ENCODE measurements at places on chromosomes 11 and 22. TPM values are rescaled to one million over a fixed set of nuclear protein-coding genes. Genes with fewer than 3 reads are reported as not detected.
A peak's percentile ranks its signal among the peaks of the same experiment; 100 is the strongest.

TRIM6 gene
- total RNA-seq: not detected

- H3K36me3 ChIP-seq: no peaks in the 10 kb centered on the region
- no peaks in the 10 kb centered on the region for H3K27me3 ChIP-seq
- H3K27ac ChIP-seq: no peak overlapping the region
- no peaks in the 10 kb centered on the region for H3K4me1 ChIP-seq
- no peak for DNase-seq
- no peak overlapping the region for H3K4me3 ChIP-seq
Observed at GRCh38 chr11:103397369-103397768, 288.1 kb downstream of the DYNC2H1 start.

GRCh38 chr11:5922749-5923426 is 19.2 kb upstream of the OR56A3 start:
- DNase-seq: no peak

GRCh38 chr11:12251666-12252560 is 125.5 kb upstream of the PARVA start:
- no peaks in the 10 kb centered on the region for H3K27me3 ChIP-seq
- H3K27ac ChIP-seq: no peak overlapping the region
- no peak overlapping the region for H3K4me3 ChIP-seq
- H3K4me1 ChIP-seq: no peaks in the 10 kb centered on the region
- no peak for DNase-seq

DNA sequence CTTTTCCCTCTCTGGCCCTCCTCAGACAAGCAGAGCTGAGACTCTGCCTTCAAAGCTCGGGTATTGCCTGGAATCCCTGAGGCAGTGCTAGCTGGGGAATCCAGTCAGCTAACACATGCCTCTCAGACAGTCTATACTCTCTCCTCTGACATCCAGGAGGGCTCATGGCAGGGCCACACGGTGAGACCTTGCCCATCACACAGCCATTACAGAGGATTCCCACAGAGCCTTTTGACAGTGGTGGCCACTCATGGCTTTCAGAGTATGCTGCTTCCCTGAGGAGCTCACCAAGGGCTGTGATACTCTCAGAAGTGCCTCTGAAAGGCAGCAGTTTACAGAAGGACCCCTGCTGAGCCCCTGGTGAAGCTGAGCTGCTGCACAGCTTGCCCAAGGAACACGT is 165.3 kb downstream of the RRAS2 start:
- H3K27ac ChIP-seq: no peak overlapping the region
- no peaks in the 10 kb centered on the region for H3K4me1 ChIP-seq
- no peaks in the 10 kb centered on the region for H3K27me3 ChIP-seq
- H3K36me3 ChIP-seq: peaks cover 3% of the 10 kb centered on the region
- no peak overlapping the region for H3K4me3 ChIP-seq

MRGPRX4 gene
- not detected for total RNA-seq

DNA sequence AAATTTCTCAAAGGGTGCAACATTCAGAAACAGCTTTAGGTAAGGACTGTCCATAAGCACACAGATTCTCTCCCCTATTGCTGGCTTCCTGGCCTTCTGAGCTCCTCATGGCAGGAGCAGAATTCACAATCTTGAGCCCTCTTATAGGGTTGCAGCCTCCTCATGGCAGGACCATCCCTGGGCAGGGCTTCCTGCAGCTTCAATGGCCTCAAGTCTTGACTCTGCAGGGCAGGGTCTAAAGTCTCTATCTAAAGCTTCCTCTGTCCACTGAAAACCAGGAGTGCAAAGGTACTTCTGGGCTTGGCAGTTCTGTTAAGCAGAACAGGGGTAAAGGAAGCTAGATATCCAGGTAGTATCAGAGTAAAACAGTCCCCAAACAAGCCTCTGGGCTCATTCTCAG is 28.7 kb downstream of the TUB start:
- H3K36me3 ChIP-seq: no peaks in the 10 kb centered on the region
- no peaks in the 10 kb centered on the region for H3K27me3 ChIP-seq
- H3K27ac ChIP-seq: no peak overlapping the region
- H3K4me3 ChIP-seq: no peak overlapping the region
- H3K4me1 ChIP-seq: no peaks in the 10 kb centered on the region

GRCh38 chr11:908273-908672 is 2.3 kb downstream of the CHID1 start:
- H3K36me3 ChIP-seq: peaks cover 2% of the 10 kb centered on the region
- DNase-seq: no peak
- peaks cover 15% of the 10 kb centered on the region for H3K4me1 ChIP-seq
- no peaks in the 10 kb centered on the region for H3K27me3 ChIP-seq
- H3K4me3 ChIP-seq: no peak overlapping the region

DNA sequence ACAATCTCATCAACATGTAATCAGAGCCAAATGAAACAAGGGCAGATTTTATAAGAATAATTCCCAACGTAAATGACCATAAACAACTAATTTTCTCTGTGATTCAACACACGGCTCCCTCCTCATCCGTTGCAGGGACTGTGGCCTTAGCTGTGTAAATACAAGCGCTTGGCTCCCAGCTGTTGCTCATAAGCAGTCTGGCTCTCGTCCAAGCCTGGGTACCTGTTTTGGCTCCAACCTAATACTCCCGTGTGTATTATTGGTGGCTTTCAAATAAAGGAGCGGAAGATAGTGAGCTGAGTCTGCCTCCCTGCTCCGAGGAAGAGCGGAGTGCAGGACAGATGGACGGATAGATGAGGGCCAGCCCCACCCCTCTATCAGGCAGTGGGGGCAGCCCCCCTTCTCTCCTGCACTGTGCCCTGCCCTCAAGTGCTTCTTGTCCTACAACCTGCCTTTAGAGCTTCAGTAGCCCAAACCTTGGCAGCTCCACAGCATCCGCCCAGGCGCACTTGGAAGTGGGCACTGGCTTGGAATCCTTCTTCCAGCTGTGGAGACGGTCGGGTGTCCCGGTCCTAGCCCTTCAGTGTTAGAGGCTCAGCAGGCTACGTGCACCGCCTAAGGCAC is 670.9 kb downstream of the BRD1 start:
- peaks cover 2% of the 10 kb centered on the region for H3K4me1 ChIP-seq
- DNase-seq: no peak
- peaks cover 14% of the 10 kb centered on the region for H3K27me3 ChIP-seq
- no peaks in the 10 kb centered on the region for H3K36me3 ChIP-seq

MPPED1 gene
- total RNA-seq: not detected

- no peak overlapping the region for H3K27ac ChIP-seq
- no peaks in the 10 kb centered on the region for H3K4me1 ChIP-seq
- H3K36me3 ChIP-seq: no peaks in the 10 kb centered on the region
- H3K27me3 ChIP-seq: peaks cover 67% of the 10 kb centered on the region
Observed at GRCh38 chr11:30422447-30423278, 99.8 kb downstream of the ARL14EP start.

DNA sequence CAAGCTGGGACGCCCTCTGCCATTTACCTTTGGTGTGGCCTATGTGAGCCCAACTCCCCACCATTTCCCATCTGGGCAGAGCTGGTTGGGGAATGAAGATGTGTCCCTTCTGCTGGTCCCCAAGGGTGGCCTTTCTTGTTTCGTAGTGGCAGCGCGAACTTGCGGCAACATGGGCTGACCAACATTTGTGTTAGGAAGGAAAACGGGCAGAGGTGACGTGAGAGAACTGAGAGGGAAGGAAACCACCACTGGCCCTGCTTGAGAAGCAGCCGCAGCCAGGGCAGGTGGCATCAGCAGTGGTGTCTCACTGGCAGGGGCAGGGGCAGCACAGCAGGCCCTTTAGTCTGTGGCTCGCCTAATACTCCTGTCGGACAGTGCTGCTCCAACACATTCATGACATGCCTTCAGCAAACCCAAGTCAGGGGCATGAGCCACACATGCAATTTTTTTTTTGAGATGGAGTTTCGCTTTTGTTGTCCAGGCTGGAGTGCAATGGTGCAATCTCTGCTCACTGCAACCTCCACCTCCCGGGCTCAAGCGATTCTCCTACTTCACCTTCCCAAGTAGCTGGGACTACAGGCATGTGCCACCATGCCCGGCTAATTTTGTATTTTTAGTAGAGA is 29.9 kb downstream of the LRRC74B start:
- no peak overlapping the region for H3K27ac ChIP-seq
- H3K36me3 ChIP-seq: no peaks in the 10 kb centered on the region
- no peak overlapping the region for H3K4me3 ChIP-seq

GRCh38 chr11:70381872-70382861 is 16.2 kb upstream of the CTTN start:
- H3K4me3 ChIP-seq: no peak overlapping the region
- peaks cover 7% of the 10 kb centered on the region for H3K36me3 ChIP-seq
- H3K27me3 ChIP-seq: no peaks in the 10 kb centered on the region
- DNase-seq: no peak

DNA sequence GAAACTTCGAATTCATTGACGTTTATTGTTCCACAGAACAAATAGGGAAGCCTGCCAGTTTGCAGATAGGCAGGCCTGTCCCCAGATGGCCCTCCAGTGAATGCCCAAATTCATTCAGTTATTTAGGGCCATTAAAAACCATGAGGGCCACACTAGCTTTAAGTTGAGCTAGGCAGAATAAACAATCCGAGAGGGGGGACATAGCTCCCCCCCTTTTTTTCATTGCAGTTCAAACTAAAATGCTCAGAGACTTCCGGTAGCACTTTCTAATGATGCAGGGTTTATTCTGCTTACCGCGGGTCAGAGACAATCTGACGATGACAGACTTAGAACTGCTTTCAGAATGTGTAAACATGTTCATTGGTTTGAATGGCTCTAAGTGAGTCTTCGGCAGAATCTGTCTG is 72.0 kb downstream of the ZBTB16 start:
- H3K4me1 ChIP-seq: peaks cover 21% of the 10 kb centered on the region
- no peaks in the 10 kb centered on the region for H3K27me3 ChIP-seq
- H3K27ac ChIP-seq: peak overlapping the region; percentile 16
- peak overlapping the region; percentile 58 for H3K4me3 ChIP-seq
- H3K36me3 ChIP-seq: peaks cover 1% of the 10 kb centered on the region
- DNase-seq: no peak

DNA sequence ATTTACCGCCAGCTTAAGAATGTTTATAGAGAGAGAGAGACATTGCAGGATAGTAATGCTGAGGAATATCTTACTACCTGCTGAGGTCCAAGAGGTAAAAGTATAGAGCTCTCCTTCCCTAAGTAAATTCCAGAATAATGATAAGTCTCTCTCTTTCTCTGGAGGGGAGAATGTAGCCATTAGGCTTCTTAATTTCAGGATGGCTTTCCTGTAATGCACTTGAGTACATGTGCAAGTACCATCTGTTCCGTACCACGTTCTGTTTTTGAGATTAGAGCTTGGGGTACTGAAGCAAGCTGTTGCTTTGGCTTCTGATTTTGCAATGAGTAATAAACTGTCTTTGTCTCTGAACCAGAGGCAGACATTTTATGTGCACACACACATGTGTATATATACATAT is 1314.0 kb downstream of the JRKL start:
- no peak for DNase-seq
- no peak overlapping the region for H3K4me3 ChIP-seq
- no peaks in the 10 kb centered on the region for H3K36me3 ChIP-seq

DNA sequence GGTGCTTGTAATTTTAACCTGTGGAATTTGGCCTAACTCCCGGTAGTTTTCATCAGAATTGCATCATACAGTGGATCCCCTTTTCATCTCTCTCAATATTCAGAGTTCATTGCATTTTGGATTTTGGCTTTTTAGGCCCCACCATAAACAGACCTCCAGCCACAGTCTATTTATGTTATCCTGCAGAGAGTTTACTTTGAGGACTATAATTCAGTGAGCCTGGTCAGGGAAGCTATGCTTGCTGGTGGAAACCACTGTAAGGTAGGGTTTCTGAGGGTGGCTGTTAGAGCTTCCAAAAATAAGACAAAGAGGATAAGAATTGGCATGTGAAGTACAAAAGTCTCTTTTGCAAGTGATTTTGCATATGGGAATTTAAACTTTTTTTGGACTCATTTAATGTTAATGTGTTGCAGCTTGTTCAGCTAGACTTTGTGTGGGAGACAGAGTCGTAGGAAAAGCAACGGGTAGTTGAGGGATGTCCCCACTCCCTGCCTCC is 34.8 kb upstream of the DDI1 start:
- peaks cover 5% of the 10 kb centered on the region for H3K27me3 ChIP-seq
- H3K27ac ChIP-seq: no peak overlapping the region
- H3K4me1 ChIP-seq: no peaks in the 10 kb centered on the region
- DNase-seq: no peak

DNA sequence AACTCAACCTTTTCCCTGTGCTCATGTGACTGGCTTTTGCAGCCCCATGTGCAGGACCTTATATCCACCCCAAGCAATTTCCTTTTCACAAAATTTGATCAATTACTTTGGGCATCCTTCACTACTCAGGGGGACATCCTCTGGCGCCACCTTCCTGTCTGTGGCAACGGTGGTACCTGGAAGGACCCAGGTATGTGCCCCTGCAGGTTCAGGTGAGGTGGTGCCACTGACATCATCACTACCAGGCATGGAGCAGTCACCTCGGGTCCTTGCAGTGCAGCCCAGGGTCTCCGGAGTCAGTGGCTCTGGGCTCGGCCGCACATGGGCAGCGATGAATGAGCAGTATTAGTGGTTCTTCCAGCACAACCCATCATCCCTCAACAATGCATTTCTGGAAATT is 37.7 kb upstream of the B3GAT1 start:
- H3K4me1 ChIP-seq: no peaks in the 10 kb centered on the region
- H3K4me3 ChIP-seq: no peak overlapping the region
- DNase-seq: no peak
- no peaks in the 10 kb centered on the region for H3K36me3 ChIP-seq
- H3K27ac ChIP-seq: no peak overlapping the region
- H3K27me3 ChIP-seq: peaks cover 25% of the 10 kb centered on the region

- DNase-seq: no peak
- H3K27me3 ChIP-seq: no peaks in the 10 kb centered on the region
- no peaks in the 10 kb centered on the region for H3K36me3 ChIP-seq
- peak overlapping the region; percentile 88 for H3K27ac ChIP-seq
- peak overlapping the region; percentile 83 for H3K4me3 ChIP-seq
Observed at GRCh38 chr22:46604306-46604690, 15.9 kb upstream of the GRAMD4 start.

GRCh38 chr22:49077036-49077393 is 750.7 kb downstream of the BRD1 start:
- no peak overlapping the region for H3K27ac ChIP-seq
- no peak overlapping the region for H3K4me3 ChIP-seq
- no peaks in the 10 kb centered on the region for H3K27me3 ChIP-seq
- no peaks in the 10 kb centered on the region for H3K36me3 ChIP-seq
- no peak for DNase-seq

KCNQ1OT1 gene
- total RNA-seq: 0.20 TPM

DNA sequence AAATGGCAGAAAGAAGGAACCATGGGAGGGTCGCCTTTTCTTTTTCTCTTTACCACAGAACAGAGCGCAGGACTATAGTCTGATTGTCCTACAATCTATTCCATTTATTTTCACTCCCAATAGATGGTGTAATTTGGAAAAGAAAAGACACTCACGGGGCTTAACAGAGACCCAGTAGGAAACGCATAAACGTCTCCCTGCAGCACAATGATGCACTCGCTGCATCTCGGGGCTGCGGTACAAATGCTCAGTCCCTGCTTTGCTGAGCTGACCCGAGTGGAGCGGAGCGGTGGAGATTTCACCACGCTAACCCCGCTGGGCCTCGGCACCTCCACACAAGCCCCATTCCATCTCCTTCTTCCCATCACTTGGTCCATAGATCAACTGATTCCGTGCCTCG is 1.5 kb downstream of the FEZ1 start:
- H3K27ac ChIP-seq: peak overlapping the region; percentile 34
- no peak for DNase-seq
- peak overlapping the region; percentile 92 for H3K4me3 ChIP-seq
- peaks cover 8% of the 10 kb centered on the region for H3K36me3 ChIP-seq
- H3K27me3 ChIP-seq: peaks cover 57% of the 10 kb centered on the region

Measured in T-helper 17 cell (primary cell).